Stimulated activated CD8-positive, alpha-beta memory T cell treated with anti-CD3 and anti-CD28 coated beads, Interleukin-7, amount 100 ng/mL, for 24 hours (primary cell): ENCODE measurements at places on chromosomes 4 and X.
A peak's percentile ranks its signal among the peaks of the same experiment; 100 is the strongest.

DNA sequence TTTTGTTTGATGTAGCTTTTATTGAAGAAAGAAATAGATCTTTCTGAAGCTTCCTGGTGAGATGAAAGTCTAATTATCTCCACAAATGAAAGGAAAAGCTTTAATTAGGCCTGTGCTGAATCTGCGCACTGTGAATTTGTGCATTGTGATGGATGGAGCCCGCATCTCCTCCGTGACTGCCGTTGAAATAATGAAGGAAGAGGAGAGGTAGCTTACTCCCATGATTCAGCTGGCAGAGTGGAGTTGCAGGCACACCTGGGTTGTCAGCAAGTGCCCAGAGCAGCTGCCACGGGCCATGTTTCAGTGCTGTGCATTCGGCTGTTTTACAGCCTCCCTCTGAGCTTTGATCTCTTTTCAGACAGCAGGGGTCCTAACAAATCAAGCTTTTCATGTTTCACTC lies 735.3 kb upstream of the TENM3 start:
- no peak for DNase-seq

DNA sequence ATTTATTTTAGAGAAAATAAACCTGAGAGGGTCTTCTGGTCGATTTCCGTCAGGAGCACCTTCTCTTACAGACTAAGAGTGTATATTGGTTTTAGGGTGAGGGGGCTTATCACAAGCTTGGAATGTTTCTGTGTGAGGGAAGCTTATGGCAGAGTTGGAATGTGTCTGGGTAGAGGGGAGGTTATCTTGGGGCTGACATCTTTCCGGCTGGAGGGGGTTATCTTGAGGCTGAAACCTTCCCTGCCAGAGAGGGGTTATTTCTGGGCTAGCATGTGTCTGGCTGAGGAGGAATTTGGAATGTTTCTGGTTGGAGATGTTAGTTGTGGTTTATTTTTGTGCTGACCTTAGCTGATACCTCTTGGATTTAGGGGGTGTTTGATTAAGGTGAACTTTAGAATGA lies 1312.1 kb downstream of the ADGRL3 start:
- no peak for DNase-seq

- no peak for DNase-seq
These were observed 2683.1 kb downstream of the ARAP2 start for GRCh38 chr4:33561259-33561658.

- no peak for DNase-seq
These were observed 176.9 kb upstream of the DCAF8L1 start for GRCh38 chrX:28158019-28158777.

DNA sequence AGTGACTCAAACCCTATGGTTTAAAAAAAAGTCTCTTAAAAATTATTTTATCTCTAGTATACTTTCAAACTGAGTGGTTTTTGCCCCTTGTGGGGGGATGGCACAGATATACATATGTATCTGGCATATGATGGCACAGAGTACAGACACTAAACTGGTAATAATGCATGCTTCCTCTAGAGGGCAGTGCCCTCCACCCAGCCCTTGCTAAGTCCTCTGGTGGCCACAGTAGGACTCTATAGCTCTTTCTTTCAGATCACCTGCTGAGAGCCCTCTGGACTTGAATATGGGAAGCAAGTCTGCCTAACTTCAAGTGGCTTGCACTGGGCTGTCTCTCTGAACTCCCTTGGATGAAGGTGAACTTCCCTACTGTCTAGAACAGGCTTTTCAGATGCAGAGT lies 66.3 kb downstream of the TSPAN7 start:
- DNase-seq = no peak

GRCh38 chr4:6530964-6531363 lies 44.0 kb upstream of the MAN2B2 start:
- DNase-seq = no peak

GRCh38 chrX:145190801-145191389 lies 56.4 kb upstream of the SPANXN1 start:
- DNase-seq = no peak

DNA sequence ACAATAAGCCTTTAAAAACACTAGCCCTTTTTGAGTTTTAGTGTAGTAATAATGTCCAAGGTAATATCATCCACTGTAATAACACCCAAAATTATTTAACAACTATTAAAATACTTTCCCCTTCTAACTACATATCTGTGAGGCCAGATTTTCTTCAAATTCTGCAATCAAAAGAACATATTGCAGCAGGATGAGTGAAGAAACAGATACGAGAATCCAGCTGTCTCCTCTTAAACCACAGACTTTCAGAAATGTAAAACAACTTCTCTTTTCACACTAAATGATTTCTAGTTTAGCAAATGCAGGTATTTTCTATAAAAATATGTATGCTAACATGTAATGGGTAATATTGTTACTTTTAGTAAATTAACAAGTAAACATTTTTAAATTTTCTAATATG lies 148.9 kb downstream of the PRDM5 start:
- DNase-seq = no peak

DNA sequence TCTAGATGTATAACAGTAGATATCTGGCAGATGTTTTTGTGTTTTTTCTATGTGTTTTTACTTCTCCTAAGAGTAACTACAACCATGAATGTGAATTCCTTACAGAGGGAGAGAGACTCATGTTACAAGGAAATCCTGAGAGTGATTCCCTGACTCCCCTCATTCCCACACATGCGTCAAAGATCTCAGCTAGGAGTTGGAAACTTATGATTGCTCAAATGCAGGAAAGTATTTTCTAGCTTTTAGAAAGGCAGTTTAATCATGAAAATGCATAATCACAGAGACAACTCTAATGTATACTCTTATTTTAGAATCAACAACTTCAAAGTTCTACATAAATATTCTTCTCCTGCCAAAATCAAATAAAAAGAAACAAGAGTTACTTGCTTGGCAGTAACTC lies 121.8 kb downstream of the PDE5A start:
- no peak for DNase-seq

- no peak for DNase-seq
These were observed 110.7 kb upstream of the LRPAP1 start for GRCh38 chr4:3642806-3643517.

- peak; percentile 37 for DNase-seq
These were observed 1.2 kb downstream of the GABRB1 start for GRCh38 chr4:47032405-47033106.

DNA sequence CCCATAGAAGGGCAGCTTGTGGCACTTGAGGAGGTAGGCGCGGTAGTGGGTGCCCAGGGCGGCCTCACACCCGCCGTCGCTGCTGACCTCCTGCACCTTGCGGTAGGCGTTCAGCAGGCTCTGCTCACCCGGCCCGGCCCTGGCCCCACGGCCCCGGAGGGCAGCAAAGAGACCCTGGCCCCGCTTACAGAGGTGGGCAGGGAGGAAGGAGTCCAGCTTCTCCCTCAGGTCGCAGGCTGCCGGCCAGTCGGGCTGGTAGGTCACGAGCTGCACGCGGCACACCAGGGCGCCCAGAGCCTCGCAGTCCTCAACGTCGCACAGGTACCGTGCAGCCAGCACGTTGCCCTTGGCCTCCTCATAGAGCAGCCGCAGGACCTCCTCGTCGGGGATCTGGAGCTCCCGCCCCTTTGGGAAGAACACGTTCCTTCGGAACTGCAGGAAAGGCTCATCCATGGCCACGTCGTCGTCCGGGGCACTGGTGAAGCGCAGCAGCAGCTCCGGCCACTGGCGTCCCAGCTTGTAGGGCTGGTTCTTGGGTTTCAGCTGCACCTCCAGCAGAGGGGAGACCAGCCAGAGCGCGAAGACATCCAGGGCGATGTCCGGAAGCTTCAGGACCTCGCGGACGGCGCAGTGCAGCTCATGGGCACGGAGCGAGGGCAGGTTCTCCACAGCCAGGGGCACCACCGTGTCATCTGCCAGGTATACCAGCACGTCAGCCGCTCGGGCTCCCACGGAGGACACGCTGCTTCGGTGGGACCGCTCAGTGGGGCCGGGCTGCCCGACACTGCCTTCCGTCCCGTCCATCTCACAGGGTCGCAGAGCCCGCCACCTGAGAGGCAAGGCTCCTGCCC lies 17.1 kb upstream of the LAS1L start:
- no peak for DNase-seq

GRCh38 chr4:113591982-113592381 lies 169.6 kb downstream of the CAMK2D start:
- no peak for DNase-seq

- no peak for DNase-seq
These were observed 39.3 kb downstream of the CPE start for GRCh38 chr4:165418073-165418472.

DNA sequence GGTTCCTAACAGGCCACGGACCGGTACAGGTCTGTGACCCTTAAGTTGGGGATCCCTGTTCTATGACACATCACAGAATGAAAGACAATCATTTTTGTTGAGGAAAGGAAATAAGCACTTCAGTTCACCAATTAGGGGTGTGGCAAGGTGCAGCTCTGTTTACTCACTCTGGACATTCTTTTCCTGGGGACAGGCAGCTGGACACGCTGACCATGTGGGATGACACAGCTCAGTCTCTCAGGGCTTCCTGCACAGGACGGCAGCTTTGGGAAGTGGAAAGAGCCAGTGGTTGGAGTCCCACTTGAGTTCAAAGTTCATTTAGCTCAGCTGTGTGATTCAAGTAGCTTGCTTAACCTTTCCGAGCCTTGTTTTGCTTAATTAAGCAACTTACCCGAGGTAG lies 55.7 kb downstream of the NDNF start:
- DNase-seq = no peak

DNA sequence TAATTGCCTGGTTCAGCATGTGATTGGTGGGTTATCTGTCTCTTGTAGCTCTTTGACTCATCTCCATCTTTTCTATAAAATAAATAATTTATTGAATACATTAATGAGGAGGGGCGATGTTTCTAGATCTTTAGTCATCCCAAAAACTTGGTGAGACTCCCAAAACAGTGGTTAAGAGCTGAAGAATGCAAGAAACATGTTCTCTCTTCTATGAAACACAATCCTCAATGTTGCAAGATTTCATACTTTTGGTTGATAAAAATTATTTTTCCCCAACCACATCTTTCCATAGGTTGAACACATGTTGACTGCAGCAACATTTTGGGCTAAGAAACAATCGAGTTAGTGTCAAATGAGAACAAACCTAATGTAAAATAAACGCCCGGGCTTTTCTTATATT lies 1.2 kb upstream of the TMEM47 start:
- DNase-seq = no peak

DNA sequence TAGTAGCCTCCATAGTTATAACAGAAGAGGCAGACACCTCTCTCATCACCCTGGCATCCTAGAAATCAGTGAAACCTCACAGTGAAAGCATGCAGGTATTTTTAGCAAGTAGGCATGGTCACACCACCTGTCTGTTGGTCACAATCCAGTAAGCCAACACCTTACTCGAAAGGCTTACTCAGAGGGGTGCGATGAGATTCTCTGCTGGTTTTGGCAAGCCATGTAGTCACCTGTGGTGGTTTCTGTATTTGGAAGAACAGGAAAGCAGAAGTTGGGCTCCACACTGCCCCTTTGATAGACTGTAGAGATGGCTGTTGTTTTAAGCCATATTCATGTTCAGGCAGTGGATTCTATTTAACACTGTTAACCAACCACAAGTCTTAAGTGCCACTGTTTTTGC lies 134.7 kb downstream of the DCLK2 start:
- no peak for DNase-seq

DNA sequence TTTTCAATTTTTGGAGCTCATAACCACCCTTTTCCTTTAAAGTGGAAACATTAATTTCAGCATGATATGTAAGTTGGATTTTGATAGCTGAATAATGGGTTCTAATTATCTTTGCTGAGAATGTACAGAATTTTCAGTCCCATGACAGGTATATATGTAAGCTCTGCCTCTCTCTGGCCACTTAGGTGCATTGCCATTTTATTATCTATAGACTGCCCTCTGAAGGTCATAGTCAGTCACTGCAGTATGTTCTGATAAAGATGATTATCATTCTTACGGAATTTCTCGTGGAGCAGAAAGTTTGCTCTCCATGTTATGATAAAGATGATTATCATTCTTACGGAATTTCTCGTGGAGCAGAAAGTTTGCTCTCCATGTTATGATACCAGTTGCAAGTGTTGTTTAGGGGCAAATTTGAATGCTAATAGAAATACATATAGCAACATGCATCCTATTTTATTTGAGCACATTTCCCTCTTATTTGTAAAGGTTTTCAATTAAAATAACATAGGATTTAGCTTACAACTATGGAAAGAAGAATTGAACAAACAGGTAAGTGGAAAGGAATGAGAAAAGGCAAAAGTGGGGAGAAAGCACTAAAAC lies 10.4 kb downstream of the AFP start:
- DNase-seq = no peak

DNA sequence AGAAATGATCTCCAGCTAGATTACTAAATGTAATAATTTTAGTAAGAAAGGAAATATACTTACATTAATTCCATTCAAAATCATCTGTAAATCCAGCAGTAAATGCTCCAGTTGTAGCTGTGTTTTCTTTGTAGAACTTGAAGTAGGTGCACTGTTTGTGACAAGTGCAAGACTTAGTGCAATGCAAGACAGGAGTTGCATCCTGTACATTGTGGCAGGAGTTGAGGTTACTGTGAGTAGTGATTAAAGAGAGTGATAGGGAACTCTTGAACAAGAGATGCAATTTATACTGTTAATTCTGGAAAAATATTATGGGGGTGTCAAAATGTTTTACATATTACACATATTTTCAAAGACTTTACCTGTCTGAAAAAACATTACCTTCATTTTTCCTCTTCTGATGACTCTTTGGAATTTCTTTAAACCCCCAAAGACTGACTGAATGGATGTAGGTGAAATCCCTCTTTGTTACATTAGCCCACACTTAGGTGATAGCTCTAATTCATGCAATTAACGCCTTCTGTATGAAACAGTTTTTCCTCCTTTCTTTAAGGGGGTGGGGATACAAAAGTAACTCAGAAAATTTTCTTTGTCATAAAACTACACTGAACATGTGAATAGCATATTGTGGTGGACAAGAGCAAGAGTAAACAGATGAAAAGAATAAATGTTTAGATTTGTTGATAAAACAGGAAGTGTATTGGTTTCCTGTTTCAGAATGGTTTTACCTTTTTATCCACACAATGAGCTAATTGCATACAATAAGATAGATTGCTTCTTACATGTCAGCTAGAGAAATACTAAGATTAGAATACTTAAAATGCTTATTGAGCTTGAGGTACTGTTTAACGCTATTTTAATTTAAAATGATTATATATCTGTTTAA lies at the start of gene IL2:
Gene IL2 (minus strand): TSS at position 495 of the 886 bp plus-strand sequence. CDS start 285 bp downstream, at position 210.
- no peak for DNase-seq

- no peak for DNase-seq
These were observed 83.2 kb upstream of the TBC1D9 start for GRCh38 chr4:140839406-140839805.

- DNase-seq = no peak
These were observed 11.9 kb downstream of the USP11 start for GRCh38 chrX:47244676-47245075.

- DNase-seq = no peak
These were observed 32.7 kb downstream of the KLF3 start for GRCh38 chr4:38696697-38697096.

DNA sequence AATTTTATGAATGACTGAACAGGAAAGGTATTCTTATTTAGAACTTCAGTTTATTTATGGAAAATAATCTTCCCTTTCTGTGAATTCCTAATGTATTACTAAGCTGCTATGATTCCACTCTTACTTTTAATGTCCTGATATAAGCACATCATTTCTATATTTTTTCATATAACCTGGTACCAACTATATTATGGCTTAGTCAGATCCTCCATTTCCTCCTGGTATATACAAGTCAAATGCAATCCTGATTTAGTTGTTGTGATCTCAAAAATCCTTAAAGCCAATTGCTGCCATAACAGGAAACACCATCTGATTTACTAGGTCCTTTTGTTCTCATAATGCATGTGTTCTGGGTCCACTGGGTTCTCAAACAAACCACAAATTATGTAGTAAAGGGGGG lies 26.8 kb downstream of the TRMT2B start:
- DNase-seq = no peak

- no peak for DNase-seq
These were observed 4.2 kb downstream of the HGFAC start for GRCh38 chr4:3445829-3446545.
